Activated CD4-positive, alpha-beta T cell treated with anti-CD3 and anti-CD28 coated beads, Interleukin-2, Interleukin-4, amounts not matched to agents 100 ng/mL and 50 ng/mL, durations not matched to agents 16 hours and 8 hours (primary cell): ENCODE measurements at places on chromosomes 4 and X.

DNA sequence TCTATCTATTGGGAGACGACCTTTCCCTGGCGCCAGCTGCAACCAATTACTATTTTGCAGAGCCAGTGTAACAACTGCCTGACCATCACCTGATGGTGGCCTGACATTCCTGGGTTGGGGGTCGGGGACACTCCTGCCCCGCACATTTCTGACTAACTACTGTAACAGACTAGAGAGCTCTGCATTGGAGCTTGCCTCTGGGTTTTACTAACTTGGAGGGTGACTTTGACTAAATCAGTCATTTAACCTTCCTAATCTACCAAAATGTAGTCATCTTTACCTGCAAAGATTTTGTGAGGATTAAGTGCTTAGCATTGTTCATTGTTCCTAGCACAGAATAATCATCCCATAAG, 37.5 kb upstream of the ABCG2 start:
- no peak for DNase-seq

DNA sequence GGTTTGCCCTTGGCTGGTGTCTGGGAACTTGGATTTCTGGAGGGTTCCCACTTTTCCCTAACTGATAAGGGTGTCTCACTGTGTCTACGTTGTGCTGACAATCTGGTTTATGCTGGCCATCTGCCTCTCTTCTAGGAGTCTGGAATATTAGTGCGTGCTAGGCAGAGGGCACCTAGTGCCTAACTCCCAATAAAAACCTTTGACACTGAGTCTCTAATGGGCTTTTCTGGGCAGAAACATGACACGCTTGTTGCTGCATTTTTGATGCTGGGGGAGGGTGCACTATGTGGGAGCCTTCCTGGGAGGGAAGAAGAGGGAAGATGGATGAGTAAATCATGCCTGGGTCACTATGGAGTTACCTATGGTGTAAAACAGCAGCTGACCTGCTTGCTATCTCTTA, 16.3 kb upstream of the ZNF41 start:
- no peak for DNase-seq

- DNase-seq, result no peak
Observed at GRCh38 chr4:113593400-113594230, 167.9 kb downstream of the CAMK2D start.

- DNase-seq, result no peak
Observed at GRCh38 chr4:6027392-6027791, 9.2 kb upstream of the C4orf50 start.

- no peak for DNase-seq
Observed at GRCh38 chr4:13496605-13497004, 12.5 kb upstream of the RAB28 start.

DNA sequence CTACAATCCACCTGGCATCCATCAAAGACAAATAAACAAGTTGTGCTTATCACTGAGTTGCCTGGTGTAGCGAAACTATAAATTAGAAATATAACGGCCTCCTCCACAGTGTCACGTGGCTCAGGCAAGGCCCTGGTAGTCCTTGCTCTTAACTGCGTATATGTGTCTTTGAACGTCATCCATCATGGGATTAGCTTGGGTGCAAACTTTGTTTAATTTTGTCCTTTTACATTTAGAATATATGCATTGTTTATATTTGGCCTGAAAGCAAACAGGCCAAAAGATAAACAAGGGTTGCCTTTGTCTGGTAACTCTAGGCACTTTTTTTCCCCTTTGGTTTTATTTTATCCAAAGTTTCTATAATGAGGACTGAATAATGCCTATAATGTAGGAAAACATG, 184.9 kb downstream of the KIT start:
- DNase-seq, result no peak

DNA sequence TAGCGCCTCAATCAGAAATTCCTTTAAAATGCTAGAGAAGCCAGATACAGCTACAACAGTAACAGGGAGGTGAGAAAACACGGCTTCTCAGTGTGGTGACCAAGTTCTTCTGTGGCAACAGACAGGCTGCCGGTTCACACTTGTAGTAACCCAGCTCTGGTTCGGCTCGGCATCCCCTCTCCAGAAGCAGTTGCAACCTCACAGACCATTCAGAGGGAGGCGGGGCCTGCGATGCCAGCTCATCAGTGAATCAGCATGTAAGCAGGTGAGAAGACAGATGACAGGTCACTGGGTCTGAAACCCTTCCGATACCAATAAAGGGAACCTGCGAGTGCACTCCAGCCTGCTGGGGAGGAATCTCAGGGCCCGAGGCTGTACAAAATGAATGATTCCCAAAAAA, 251.0 kb downstream of the KCNIP4 start:
- no peak for DNase-seq

GRCh38 chr4:172377486-172378140, 564.4 kb downstream of the GALNTL6 start:
- DNase-seq, result no peak

- DNase-seq, result no peak
Observed at GRCh38 chr4:8346838-8347605, 77.5 kb downstream of the HTRA3 start.

- no peak for DNase-seq
Observed at GRCh38 chrX:13430136-13430827, 110.4 kb upstream of the ATXN3L start.

- DNase-seq, result no peak
Observed at GRCh38 chrX:138856881-138857604, 145.5 kb upstream of the FGF13 start.

- no peak for DNase-seq
Observed at GRCh38 chr4:120263618-120264017, 197.0 kb upstream of the MAD2L1 start.

DNA sequence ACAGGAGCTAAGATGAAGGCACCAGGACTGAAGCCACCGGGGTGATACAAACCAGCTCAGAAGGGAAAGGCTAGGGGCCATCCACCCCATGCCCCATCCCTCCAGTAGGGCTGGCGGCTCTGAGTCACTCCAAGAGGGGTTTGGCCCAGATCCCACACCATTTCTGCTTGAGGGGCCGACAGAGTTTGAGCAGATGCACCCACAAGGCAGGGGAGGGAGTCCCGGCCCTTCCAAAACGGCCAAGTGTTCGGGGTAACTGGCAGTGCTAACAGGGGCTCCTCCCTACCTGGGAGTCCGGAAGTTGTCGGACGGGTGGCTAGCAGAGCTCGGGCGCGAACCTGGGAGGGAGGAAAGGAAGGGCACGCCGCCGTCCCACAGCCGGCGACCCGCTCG, 412 bp downstream of the SLC10A3 start:
- peak; percentile 27 for DNase-seq

- DNase-seq, result peak; percentile 48
Observed at GRCh38 chr4:37383579-37384229, 139.2 kb downstream of the NWD2 start.

- DNase-seq, result peak; percentile 40
Observed at GRCh38 chr4:173013232-173013930, 155.2 kb upstream of the GALNT7 start.

- peak; percentile 39 for DNase-seq
Observed at GRCh38 chrX:46572340-46572936, 1.1 kb upstream of the CHST7 start.

GRCh38 chr4:169383724-169384123, 113.0 kb upstream of the SH3RF1 start:
- no peak for DNase-seq

DNA sequence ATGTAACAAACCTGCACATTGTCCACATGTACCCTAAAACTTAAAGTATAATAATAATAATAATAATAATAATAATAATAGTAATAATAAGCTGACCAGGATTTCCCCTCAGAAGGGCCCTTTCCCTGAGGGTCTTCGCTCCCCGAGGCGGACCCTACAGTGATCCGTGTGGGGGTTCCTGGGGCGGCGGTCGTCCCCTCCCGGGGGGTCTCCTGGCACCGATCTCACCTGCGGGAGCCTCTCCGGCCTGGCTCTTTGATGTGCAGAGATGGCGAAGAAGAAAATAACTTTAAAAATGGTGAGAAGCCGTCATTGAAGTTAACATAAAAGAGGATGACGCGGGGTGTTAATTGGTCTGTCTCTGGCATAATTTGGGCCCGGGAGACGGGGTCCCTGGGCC, 48.2 kb upstream of the PPP2R3B start:
- DNase-seq, result no peak

GRCh38 chr4:87103086-87103485, 117.3 kb downstream of the KLHL8 start:
- no peak for DNase-seq

DNA sequence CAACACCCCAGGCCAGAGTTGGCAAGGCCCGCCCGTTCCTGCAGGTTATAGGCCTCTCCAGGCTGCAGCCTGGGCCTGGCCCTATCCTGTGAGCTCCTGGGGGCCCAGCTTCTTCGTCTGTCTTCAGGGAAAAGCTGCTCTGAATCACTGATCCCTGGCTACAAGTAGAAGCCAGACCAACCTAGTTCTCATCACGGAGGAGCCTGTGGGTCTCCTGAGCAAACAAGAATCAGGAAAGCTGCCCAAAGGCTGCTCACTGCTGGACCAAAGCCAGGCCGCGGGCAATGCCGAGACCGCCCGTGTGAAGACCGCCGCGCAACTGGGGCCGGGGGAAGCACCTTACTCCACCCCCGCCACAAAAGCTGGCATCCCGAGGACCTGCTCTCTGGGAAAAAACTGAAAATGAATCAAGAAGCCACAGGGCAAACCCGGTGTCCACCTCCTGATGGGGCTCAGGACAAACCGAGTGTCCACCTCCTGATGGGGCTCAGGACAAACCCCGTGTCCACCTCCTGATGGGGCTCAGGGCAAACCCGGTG, 12.8 kb downstream of the CTBP1 start:
- no peak for DNase-seq

GRCh38 chrX:55648434-55648833, 25.2 kb downstream of the FOXR2 start:
- DNase-seq, result no peak

DNA sequence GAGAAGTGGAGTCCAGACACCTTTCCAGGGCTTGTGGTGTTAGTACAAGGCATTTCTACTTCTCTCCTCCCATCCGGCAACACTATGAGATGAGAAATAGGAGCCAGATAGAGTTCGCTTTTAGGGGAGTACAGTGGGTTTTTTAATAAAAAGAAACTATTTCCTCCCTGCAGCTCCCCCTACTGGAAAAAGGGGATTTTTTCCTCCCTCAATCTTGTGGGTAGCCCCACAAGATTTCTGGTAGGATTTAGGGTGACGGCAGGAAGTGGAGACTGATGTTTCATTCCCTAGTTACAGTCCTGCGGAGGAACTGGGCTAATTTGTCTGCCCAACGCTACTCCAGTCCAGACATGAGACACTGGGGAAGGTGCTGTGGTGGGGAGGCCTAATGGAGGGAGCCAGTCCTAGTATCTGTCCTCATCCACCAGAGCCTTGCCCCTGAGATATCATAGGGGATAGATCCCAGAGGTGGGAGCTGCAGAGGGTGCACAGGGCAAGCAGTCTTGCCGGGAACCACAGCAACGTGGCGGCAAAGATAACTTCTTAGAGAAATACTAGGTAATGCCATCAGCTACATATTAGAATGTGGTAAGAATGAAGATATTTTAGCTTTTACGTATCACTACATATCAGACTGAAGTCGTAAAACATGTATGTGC, 45.5 kb upstream of the PRKG2 start:
- no peak for DNase-seq

GRCh38 chr4:92825791-92826190, 522.0 kb downstream of the GRID2 start:
- no peak for DNase-seq

GRCh38 chr4:183081116-183081469, 18.0 kb upstream of the WWC2 start:
- no peak for DNase-seq

- DNase-seq, result no peak
Observed at GRCh38 chrX:134738445-134738844, 80.2 kb upstream of the PLAC1 start.

DNA sequence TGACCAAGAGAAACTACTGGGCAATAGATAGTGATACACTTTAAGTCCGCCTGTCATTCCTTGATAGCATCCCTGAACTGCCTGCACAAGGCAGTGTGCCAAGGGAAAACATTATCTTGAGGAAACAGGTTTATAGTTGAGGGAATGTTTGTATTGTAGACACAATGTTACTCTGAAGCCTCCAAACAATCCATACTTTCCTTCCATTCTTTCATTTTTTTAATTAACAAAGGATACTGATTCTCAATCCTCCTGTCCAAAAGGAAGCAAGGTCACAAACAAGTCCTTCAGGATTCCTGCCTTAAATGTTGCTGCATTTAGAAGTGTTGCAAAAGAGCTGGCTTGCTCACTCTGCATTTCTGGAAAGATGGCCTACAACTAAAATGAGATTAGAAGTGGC, 61.7 kb upstream of the PRSS48 start:
- no peak for DNase-seq

- no peak for DNase-seq
Observed at GRCh38 chrX:134571796-134572195, 86.5 kb downstream of the PLAC1 start.
